ENCODE measurements at places on chromosomes 3 and 15.

DNA sequence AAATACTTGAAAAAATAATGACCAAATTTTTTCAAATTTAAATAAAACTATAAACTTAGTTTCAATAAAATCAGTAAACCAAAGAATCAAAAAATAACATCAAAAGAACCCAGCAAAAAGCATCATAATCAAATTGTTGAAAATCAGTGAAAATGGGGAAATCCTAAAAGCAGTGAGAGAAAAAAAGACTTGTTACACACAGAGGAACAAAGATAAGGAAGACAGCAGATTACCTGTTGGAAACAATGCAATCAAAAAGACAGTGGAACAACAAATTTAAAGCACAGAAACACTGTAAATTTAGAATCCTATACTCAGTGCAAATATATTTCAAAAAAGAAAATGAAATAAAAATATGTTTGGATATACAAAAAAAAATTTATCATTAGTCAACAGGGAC lies 156.2 kb upstream of the LMCD1 start:
- no peak for DNase-seq

DNA sequence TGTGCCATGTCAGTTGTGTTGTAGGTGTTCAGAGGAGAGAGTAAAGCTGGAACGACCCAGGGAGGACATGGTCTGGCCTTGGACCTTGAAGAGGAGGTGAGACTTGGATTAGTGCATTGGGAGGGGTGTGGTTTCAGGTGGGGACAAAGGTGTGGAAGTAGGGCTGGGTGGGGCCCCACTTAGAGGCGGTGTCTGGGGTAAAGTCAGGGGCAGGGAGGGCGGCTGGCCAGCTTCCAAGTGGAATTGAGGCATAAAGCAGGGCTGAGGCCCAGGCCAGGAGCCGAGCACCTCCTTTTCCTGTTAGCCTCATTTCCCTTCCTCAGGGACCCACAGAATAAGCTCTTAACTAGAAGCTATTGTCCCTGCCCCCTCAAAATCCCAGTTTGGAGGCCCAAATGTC lies 36.2 kb upstream of the FLNB start:
- no peak for DNase-seq

DNA sequence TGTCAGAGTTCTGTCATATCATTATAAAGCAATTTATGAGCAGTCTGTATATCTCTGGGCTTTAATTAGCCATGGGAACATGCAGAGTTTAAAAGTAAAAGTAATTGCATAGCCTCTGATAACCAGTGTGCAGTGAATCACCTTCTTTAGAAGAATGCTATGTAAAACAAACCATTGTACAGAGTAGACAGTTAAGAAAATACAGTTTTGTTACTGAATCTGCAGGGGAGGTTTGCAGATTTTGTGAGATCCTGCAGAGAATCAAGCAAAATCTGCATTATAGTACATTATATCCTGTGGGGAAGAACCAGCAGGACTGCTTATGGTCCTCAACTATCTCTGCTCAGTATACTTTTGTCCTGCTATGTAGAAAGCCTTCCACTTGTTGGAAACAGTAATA lies 396.2 kb upstream of the NAALADL2 start:
- no peak for DNase-seq

GRCh38 chr3:46489875-46490274 lies 7.9 kb upstream of the RTP3 start:
- DNase-seq, result no peak

DNA sequence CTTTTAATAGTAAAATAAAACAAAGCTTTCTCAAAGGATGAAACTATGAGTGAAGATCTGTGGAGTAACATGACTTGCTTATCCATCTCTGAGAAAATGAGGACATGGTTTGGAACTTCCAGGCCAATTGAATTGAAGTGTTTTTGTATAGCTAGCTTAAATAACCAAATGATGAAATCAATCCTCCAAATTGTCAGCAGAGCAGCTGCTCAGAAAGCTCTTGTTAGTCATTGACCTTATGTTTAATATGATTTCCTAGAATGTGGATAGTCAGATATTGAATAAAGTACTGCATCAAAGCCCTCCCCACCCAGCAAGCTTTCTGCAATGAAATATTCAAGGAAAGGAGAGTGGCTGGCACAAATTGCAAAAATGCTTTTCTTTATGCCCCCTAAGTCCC lies 437.2 kb downstream of the MFSD1 start:
- no peak for DNase-seq

GRCh38 chr3:107892955-107893624 lies 197.7 kb downstream of the CD47 start:
- no peak for DNase-seq

DNA sequence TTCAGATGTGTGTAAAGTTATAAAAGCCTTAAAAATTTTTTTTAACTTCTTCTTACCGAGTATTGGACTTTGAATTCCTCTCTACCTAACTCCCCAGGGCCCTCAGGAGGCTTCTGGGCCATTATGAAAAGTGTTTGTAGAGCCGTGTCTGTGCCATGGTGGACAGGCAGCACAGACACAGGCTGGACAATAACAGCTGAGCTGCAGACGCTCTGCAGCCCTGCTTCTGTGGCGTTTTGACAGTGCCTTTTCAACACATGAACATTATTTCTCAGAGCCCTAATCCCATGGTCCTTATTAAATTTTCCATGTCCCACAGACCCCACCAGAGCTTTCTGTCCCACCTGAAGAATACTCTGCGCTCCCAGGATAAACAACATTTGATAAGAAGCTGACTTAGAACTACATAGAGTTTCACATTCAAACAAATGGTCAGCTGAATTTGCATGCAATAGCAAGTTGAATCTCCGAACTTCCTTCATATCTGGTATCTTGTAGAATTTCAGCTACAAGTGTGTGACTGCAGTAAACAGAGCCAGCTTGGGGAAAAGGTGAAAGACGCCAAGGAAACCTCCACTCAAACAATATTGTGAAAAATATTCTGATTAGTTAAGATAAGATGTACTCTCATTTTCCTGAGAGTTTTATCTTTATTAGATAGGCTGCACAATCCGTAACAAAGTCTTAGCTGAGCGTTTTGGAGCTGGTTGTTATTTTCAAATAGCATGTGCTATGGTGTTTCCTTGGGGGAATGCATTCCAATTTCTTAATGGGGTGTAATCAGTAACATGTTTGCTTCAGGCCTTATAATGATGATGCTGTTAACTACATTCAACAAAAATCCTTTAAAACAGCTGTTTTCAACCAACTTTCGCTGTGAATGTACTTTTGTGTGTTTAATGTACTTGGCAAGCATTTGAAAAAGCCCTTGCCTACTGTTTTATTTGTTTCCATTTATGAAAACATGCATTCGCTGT lies 378.2 kb downstream of the MECOM start:
- no peak for DNase-seq

DNA sequence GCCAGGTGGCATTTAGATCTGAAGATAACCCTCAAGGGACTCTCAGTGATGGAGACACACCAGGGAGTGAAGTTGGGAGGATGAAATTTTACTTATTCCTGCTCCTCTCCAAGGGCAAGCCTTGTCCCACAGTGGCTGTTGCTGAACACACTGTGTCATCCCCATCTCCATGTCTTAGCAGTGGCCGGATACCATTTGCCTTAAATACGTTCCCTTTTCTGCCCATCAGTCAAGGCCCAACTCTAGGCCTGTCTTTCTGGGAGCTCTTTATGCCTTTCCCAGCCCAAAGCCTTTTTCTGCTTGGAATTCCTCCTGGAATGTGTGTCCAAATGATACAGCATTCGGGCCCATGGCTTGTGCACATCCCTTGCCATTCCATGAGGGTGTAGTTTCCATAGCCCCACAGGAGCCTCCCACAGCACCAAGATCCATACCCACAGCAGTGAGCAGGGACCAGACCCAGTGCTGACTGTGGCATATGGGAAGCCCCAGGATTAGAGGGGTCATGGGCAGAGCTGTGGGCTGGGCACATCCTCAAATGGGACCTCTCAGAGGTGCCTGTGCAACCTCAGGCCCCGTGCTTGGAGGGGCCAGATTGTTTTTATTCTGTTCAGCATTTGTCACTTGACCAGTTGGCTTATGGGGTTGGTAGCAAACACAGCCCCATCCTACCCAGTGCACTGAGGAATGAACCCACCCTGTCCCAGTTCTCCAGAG lies 63.7 kb upstream of the PRR23C start:
- DNase-seq, result no peak

- no peak for DNase-seq
Measured at GRCh38 chr15:45123397-45123796, 6.3 kb downstream of the DUOXA1 start.

GRCh38 chr15:70234256-70234905 lies 136.7 kb upstream of the TLE3 start:
- DNase-seq, result no peak

DNA sequence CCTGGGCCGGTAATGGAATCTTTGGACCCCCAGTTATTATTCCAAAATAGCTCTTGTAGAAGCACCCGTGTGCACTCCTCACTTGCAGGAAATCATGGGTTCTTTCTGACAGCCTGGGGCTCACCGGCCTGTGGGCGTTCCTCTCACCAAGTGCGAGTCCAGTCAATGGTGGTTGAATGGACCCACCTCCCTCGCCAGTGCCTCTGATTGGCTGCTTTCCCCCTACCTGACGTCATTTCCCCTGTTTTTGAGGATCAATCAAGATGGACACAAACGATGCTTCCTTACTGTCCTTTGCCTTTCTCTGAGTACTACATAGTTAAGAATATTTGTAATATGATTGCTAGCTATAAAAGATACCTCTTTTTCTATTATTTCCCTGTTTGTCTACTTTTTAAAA lies 18.1 kb downstream of the MOBP start:
- DNase-seq, result no peak

GRCh38 chr3:167615030-167615429 lies 38.7 kb downstream of the WDR49 start:
- DNase-seq, result no peak

GRCh38 chr3:73637042-73637441 lies 12.3 kb upstream of the PDZRN3 start:
- no peak for DNase-seq

- DNase-seq, result no peak
Measured at GRCh38 chr3:47868306-47868705, 65.4 kb downstream of the DHX30 start.

GRCh38 chr3:45067486-45067885 lies 41.4 kb downstream of the CLEC3B start:
- DNase-seq, result no peak

GRCh38 chr3:5473471-5473870 lies 286.0 kb downstream of the EDEM1 start:
- DNase-seq, result no peak

DNA sequence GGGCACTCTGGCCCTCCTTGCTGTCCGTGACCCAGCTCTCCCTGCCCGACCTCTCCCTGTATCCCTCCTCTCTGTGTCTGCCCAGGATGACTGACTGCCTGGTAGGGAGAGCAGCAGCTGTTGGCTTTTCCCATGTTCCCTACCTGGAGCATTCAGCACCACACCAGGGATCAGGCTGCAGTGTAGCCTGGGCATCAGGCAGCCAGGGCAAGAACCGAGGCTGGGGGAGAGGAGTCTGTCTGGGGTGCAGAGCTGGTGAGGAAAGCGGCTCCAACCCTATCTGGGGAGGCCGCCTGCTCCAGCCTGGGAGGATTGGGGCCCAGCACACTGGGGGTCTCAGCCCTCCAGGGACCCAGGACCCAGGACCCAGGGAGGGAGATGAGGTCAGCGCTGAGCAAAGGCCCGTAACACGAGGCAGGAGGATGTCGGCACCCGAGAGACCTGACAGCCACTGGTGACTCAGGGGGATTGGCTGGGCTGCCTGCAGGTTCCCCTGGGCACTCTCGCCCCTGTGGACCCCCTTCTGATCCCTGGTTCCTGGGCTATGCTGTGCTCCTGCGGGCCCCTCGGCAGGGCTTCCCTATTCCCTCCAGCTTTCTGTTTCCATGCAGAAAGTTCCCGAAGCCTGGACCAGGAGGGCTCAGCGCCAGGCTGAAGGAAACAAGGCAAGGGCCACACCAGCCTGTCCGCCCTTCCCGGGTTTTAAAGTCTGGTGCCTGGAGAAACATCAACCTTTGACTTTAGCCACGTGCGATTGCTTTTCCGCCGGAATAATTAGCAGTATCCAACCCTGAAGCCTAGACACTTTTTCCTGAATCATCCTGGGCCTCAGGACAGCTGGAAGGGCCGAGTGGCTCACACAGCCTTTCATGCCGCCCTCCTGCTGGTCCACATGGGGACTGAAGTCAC lies 128.2 kb upstream of the MEF2A start:
- DNase-seq, result no peak

DNA sequence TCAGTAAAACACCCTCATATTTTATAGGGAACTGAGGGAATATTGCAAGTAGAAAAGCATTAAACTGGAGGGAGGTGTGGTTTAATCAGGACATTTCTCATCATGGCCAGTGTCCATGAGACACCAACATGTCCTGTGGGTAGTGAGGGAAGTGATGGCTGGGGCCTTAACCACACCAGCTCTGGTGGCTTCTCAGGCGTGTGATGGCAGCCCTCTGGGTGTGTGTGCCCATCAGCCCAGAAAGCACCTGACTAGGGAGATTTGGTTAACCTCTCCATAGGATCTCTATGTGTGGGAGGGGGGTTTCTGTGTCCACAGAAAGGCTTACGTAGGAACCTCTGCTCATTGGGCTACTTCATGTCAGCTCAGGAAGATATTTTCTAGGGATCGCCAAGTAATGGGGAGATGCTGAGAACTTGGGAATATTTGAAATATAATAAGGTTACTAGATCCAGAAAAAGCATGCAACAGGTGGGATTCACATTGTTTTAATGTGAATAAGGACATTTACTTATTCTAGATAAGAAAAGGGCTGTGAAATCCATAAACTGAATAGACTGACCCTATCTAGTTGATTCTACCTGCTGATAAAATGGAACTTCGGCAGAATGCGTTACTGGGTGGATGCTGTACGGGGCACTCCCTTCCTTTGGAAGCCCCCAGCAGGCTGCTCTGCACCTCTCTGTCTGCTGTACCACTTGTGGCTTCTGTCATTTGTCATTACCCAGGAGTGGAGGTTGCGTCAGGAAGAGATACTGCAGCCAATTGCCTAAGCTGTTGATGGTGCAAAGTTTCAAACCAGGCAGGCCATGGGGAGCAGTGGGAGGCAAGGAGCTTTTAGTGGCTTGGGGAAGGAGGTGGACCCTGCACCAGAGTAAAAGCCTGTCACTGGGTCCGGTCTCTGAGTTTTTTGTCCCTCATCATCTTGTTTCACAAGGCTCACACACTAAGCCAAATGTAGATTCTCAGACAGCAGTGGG lies 21.5 kb downstream of the PDHB start:
- DNase-seq, result no peak

GRCh38 chr3:56415652-56416051 lies 52.6 kb downstream of the ERC2 start:
- DNase-seq, result no peak

- no peak for DNase-seq
Measured at GRCh38 chr15:99099661-99100060, 5.2 kb upstream of the SYNM start.

DNA sequence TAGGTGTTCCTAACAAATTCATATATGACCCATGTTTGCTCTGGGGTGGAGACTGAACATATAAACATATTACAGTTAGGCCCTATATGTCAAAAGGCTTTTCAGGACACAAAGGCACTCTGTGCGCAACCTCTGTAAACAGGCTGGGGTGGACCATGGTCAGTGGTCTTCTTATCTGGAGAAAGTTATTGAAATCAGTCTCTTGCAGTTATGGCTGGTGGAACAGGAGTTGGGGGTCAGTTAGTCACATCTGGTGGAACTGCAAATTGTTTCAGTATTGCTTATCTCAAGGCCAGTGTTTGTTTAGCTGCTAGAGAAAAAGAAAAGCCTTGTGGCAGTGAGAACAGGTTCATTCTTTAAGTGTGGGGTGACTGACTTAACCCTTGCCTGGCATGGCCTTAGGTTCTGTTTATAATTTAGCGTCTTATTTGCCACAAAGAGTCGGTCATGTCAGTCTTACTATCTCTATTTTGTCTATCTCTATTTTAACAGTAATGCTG lies 5.9 kb upstream of the GP9 start:
- no peak for DNase-seq

- no peak for DNase-seq
Measured at GRCh38 chr15:40281057-40281800, 1.6 kb downstream of the ANKRD63 start.

- no peak for DNase-seq
Measured at GRCh38 chr3:136141291-136141785, 54.8 kb downstream of the MSL2 start.
